ENCODE measurements at places on chromosomes 12 and 14.

- DNase-seq, result no peak
Measured at GRCh38 chr12:26273811-26274210, 78.4 kb downstream of the SSPN start.

DNA sequence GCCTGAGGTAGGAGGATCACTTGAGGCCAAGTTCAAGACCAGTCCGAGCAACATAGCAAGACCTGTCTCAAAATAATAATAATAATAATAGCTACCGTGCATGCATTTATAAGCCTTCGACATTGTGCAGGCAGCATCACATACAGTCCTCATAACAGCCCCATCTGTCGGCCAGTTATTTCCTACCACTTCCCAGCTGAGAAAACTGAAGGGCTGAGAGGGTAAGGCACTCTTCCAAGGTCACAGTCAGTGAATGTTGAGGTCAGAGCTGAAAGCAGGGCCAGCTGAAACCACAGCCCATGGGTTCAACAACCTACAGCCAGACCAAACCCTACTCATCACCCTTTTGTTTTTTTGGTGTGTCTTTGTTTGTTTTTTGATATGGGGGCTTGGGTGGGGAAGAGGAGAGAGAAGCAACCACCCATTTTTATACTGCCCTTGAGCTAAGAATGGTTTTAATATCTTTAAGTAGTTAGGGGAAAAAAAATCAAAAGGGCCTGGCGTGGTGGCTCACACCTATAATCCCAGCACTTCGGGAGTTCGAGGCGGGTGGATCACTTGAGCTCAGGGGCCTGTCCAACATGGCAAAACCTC lies 16.8 kb upstream of the ITPK1 start:
- no peak for DNase-seq

- no peak for DNase-seq
Measured at GRCh38 chr12:109594556-109595317, 21.1 kb downstream of the MVK start.

DNA sequence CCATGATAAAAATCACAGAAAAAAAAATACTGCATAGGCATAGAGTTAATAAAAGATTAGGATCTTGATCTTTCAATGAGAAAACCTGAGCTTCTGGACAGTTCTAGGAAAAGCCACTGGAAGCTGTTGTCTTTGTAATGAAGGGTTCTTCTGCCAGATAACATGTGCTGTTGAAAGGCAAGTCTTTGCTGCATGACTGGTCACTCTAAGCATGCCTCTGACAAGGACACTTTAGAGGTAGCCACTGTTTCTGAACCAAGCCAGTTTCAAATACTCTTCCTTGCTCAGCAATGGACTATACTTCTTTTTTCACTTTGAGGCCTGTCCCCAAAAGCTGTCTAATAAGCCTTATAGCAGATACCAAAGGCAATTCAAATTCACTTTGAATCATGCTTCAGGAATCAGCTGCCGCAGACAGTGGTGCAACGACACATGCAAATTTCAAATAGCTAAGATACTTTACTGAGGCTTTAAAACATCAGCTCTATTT lies 70.2 kb downstream of the BTG1 start:
- no peak for DNase-seq
